Kidney glomerular epithelial cell (primary cell): ENCODE measurements at places on chromosomes 7 and 10.
A peak's percentile ranks its signal among the peaks of the same experiment; 100 is the strongest.

DNA sequence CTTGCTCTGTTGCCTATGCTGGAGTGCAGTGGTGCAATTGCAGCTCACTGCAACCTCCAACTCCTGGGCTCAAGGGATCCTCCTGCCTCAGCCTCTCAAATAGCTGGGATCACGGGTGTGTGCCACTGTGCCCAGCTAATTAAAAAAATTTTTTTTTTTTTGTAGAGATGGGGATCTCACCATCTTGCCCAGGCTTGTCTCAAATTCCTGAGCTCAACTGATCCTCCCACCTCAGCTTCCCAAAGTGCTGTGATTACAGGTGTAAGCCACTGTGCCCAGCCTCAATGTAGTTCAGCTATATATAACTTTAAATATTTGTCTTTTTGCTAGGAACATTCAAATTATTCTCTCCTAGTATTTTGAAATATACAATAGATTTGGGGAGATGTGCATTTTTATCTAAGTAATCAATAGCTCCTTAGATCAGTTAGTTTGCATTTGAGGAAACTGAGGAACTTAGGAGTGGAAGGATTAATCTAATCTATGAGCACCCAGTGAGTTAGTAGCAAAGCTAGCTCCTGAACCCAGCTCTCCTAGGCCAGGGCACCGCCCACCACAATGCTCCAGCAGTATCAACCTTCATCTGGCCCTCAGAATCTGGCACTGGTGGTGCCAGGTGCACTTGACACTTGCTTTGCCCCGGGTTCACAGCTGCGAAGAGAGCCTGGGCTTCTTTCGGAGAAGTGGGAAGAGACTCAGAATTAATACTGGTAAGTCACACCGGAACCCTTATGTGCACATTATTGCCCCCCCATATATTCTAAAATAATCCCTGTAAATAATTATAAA is 5.9 kb upstream of the LRMDA start:
- DNase-seq, result no peak

GRCh38 chr10:79002336-79002735 is 66.4 kb upstream of the ZMIZ1 start:
- DNase-seq, result no peak

GRCh38 chr7:4209126-4209525 is 473.0 kb upstream of the FOXK1 start:
- DNase-seq, result no peak

DNA sequence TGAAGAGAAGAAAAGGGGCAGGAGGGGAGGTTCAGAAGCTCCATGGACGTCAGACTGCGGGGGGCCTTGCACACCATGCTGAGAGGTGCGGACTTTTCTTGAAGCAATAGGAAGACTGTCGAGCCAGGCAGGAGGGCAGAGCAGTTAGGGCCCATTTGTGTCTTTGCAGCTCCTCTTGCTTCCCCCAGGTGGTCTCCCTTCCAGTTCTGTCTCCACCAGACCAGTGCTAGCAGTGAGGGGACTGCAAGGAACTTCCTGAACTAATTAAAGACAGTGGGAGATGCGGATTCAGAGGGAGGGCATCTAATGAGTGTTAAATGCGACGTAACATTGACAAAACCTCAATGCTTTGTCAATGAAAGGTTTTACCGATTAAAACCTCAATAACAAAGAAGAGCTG is 225.4 kb downstream of the USP6NL start:
- DNase-seq, result no peak

DNA sequence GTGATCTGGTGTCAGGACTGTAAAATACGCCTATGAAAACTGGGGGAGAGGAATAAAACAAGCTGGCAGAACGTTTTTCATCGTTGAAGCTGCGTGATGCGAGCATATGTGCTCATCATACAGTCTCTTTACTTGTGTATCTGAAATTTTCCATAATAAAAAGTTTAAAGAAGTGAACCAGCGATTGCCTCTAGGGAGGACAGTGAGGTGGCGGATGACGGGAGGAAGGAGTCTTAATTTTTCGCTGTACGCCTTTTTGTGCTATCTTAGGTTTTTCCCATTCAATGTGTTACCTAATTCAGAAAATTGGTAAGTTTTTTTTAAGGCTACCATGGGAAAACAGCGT is 891 bp upstream of the WAPL start:
- no peak for DNase-seq

GRCh38 chr7:134799377-134799776 is 19.9 kb downstream of the CALD1 start:
- DNase-seq, result no peak

DNA sequence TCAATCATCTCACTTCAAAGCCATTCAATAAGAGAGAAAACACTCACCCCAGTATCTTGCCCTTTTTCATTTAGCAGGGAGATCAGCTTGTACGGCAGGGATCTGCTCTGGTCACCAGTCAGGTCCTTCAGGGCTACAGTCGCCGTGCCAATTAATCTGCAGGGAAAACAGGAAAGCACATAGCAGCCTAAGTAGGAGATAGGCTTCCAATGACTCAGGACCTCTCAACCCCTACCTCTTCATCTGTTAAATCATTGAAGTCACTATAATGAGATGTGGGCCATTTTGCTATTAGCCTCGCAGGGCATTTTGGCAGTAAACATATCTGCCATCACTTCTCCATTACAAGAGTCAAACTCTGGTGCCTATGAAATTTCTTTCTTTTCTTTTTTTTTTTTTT is 50.8 kb downstream of the MYOF start:
- DNase-seq, result no peak

DNA sequence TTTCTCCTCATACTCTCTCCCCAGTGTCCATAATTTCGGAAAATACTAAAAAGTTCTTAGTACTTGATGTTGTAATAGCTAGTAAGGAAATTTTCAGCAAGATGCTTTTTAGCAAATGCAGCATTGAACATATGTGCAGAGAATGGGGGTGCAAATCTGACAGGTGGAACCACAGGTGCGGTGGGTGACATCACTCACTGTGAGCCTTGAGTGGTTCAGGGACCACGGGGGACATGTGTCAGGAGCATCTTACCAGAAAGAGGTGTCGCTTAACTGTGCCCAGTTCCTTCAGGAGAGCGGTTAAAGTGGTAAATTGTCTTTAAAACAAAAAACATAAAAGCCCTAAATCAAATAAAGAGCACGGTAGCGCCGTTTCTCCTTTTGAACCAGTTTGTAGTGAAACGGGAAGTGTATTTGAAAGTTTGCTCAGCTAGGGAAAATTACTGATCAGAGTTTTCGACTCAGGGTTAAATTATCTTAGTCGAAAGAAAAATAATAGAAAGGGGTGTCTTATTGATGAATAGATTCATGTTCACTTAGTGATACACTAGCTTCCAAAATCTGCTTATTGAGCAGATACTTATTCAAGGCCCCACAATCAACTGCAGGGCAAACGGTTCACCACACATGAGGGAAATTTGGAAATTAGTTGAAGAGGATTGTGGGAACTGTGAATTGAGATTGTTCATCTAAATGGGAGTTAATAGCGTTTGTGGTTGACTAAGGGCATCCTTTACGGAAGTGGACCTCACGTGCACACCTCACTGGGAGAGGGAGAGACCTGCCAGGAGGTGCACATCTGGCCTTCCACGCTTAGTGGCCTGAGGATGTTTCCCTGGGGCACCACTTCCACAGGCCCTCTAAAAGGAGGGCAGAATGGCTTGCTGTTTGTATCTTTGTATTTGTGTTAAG is 12.7 kb downstream of the CUL1 start:
- DNase-seq, result no peak

DNA sequence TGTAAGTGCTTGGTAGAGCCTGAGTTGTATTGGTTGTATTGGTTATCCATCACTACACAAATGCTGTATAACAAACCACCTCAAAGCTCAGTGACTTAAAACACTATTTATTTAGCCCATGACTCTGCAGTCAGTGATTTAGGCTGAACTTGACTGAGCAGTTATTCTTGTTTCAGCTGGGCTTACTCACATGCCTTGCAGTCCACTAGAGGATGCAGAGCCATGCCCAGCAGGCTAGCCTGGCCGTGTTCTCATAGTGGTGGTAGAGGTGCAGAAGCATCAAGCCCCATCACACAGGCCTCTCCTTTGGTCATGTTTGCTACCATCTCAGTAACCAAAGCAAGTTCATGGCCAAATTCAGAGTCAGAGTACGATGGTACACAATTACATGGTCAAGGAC is 43.9 kb downstream of the LUC7L2 start:
- no peak for DNase-seq

DNA sequence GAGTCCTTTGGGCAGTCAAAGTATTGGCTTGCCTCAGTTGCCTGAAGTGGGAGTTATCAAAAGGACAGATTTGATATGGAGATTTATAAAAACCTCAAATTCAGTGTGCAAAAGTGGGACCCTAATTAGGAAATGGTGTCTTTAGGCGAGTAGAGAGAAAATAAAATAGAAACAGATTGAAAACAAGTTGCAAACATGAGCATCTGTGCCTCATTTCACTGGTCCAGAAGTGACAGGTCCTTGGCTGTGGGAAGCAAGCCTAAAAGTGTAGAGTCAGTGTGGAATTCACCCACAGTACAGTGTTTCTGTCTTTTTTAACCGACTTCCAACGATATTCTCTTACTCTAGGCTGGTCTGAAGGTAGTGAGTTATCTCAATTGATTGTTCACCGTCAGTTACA is 51.2 kb downstream of the ST8SIA6 start:
- DNase-seq, result no peak

DNA sequence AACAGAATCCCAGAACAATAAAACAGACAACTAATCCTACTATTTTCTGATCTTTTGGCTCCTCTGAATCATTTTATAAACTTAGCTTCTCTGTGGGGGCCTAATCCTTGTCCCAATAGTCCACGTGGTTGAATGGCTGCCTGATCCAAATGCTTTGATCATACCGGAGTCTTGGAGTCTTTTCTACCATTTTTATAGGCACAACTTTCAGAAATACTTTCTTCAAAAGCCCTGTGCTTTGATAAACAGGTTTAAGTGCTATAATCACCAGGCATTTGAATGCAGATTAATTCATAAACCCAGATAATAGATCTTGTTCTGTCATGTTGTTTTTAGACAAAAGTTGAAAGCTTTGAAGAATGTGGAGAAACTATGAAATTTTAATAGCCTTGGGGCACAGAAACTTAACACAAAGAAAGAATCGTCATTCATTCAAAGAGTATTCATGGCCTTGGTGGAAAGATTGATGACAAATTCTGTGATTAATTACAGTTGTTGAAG is 163.7 kb downstream of the AHR start:
- no peak for DNase-seq

GRCh38 chr10:111360260-111360925 is 283.6 kb downstream of the ADRA2A start:
- peak; percentile 1 for DNase-seq

- no peak for DNase-seq
Observed at GRCh38 chr10:124879136-124879535, 62.8 kb upstream of the ZRANB1 start.

DNA sequence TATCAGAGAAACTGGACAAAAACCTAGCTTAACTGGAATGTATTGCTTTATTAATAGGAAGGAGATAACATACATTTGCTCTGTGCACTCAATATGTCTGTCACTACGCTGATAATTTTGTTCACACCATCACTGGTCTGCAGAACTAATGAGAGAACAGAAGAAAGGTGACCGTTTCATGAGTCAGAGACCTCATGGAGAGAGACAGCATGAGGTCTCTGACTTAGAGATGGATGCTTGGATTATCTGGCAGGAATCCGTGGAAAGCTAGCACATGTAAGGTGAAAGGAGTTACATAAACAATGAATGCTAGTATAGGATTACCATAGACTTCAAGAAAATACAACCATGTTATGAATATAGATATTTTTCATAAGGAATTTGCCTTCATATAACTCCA is 947.3 kb downstream of the IPMK start:
- DNase-seq, result no peak

GRCh38 chr7:149736478-149737360 is 36.7 kb downstream of the ZNF467 start:
- no peak for DNase-seq
